Ecto neural progenitor cell (in vitro differentiated cells): ENCODE measurements at places on chromosomes 3 and 15.

DNA sequence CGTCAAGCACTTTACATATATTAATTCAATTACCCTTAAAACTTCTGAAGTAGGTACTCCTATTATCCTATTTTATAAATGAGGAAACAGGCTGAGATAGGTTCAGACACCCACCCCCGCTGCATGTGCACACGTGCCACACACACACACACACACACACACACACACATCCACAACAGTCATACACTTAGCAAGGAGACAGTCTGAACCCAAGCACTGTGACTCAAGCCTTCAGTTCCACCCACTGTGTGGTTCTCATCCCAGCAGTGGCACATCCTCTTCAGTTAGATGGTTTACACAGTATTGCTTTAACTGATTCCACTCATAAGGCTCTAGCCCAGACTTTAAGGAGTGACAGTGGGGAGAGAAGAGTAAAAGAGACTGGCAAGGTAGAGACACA lies 91.1 kb upstream of the FGF7 start:
- no peak for DNase-seq

DNA sequence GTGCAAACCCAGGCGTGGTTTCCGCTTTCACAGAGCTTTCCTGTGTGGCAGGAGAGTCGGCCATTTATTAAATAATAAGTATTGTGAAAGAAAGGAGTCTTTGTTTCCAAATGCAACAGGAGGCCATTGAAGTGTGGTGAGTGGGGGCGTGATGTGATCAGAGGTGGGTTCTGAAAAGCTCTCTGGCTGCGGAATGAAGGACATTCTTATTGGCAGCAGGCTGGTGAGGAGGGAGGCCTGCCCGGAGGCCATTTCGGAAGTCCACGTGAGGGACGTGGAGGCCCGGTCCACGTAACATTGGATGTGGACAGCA lies 11.1 kb downstream of the ARNT2 start:
- no peak for DNase-seq

- DNase-seq: no peak
Observed at GRCh38 chr15:80159811-80160569, 7.2 kb downstream of the FAH start.

DNA sequence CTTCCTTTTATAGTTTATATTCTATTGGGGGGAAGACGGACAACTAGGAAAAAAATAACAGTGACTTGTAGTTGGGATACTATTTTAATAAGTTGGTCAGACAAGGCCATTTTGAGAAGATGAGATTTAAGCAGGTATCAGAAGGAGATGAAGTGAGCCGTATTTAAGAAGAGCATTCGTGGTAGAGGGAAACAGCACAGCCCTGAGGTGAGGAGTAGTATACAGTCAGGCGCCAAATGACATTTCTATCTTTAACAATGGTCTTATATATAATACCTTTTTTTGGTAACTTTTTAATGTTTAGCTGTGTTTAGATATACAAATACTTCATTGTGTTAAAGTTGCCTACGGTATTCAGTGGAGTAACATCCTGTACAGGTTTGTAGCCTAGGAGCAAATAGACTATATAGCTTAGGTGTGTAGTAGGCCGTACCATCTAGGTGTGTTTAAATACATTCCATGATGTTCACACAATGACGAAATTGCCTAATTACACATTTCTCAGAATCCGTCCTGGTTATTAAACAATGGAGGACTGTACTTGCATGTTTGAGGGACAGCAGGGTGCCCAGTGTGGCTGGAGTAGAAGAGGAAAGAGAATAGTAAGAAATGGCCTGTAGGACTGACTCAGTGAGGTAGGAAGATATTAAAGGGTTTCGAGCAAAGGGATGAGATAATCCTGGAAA lies 1.6 kb downstream of the NKTR start:
- DNase-seq: no peak

DNA sequence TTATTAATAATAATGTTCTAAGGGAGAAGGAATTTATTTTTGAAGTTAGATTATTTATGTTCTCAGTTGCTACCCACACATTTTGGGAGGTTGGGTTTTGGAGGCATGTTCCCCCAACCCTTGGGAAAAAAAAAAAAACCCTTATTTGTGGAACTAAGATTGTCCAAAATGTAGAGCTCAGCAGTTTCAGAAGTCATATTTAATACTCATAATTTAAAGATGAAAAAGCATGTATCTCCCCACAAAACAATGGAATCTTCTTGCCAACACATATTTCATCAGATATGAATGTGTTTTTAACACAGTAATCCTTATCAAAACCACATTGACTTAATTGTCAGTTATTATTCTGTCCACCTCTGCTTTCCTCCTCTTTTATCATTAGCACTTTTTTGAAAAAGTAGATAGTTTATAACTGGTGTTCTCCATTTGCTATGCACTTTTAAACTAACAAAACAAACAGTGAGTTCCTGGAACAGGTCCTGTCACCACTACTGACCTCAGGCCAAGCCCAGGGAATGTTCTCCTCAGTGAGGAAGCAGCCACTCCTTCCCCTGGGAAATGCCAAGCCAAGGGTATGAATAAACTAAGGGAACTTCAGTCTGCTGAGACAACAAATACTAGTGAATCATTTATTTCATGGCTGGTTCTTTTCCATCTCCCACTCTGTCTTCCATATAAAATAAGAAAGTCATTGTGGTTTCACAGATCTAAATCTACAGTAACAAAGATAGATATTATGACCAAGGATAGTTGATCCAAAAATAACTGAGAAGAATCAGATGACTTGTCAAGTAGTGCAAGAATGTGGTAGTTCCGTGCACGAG lies 414.4 kb upstream of the ALCAM start:
- DNase-seq: no peak

- DNase-seq: no peak
Observed at GRCh38 chr3:156642750-156643728, 31.4 kb upstream of the TIPARP start.

DNA sequence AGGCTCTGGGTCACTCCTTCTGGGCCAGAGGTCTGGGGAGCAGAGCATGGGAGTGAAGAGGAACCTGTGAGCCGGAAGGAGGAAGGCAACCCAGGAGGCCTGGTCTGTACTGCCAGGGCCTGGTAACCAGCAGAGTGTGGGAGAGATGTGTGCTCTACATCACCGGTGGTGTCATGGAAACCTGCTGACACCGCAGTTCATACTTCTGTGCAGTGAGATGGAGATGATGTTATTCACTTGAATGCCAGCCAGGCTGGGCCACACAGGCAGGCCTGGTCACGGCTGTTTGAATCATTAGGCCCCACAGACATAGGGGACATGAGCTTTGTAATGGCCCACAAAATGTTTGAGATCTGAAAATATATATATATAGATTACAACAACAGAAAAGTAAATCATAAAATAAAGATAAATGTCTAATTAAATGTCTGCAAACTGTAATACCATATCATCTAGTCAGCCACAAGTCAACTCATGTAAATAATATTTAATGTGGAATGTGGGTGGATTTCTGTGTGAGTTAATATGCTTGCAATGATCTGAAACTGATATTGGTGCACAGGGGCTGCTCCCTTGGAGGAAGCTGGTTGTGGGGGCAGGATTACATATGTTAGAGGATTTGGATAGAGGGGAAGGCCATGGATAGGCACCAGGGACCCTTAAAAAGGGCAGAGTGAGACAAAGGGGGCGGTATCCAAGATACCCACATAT lies 108.5 kb upstream of the PFN2 start:
- DNase-seq: peak; percentile 47

- DNase-seq: no peak
Observed at GRCh38 chr15:78950902-78951840, 6.3 kb upstream of the CTSH start.
